ENCODE measurements at places on chromosomes 2 and 18.

DNA sequence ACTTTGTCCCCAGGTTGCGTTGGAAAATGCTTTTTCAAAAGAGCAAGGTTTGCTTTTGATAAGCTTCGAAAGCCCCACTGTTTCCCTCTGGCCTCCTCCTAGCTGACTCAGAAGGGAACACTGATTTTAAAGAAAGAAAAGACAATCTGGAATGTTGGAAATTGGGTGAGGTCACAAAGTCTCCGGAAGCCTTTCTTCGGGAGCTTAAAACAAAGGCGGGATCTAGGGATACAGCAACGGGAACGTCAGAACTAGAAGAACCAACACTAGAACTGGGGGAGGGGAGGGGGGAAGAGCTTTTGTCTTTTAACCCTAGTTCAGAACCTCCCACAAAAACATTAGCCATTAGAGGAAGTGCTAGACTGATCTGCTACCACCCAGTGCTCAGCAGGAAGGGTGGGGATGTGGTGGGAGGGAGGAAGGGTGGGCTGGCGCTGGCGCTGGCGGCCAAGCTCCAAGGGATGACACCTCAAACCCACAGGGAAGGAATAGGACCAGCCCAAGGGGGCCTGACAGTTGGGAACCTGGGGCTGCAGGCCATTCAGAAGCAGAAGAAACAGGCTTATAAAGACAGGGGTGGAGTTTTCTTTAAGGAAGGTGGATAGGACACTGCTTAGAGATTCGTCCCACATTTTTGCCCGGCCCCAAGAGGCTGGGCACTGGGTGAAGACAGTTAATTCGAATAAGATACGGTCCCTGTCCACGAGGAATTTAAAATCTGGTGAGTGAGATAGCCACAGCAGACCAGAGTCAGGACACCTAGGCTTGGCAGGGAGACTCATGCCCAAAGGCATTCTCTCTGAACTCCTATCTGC, 1.7 kb downstream of the TMSB10 start:
- DNase-seq: peak; percentile 52

GRCh38 chr2:240961910-240962299, 36.5 kb upstream of the SNED1 start:
- no peak for DNase-seq

- no peak for DNase-seq
Observed at GRCh38 chr2:45825001-45825651, 173.7 kb downstream of the PRKCE start.

DNA sequence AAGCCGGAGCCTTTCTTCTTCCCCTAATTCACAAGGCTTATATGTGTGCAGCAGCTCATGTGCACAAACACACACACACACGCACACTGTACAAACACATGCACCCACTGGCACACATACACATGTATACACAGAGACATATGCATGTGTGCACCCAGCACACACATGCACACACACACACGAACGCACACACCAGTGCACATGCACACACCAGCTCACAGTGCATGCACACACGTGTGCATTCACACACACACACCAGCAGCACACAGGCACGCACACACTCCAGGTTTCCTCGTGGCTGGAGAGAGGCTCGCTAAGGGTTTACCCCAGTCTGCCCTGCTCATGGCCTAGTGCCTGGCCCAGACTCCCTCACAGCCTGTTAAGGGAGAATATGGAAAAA, 234.0 kb downstream of the EIPR1 start:
- no peak for DNase-seq
